ENCODE measurements at places on chromosomes 2 and 18.

- DNase-seq = no peak
Measured at GRCh38 chr2:83730223-83730622, 728.9 kb downstream of the SUCLG1 start.

GRCh38 chr2:20186078-20186854 is 38.7 kb downstream of the SDC1 start:
- DNase-seq = no peak

GRCh38 chr2:16687955-16688354 is 22.3 kb upstream of the CYRIA start:
- DNase-seq = no peak

DNA sequence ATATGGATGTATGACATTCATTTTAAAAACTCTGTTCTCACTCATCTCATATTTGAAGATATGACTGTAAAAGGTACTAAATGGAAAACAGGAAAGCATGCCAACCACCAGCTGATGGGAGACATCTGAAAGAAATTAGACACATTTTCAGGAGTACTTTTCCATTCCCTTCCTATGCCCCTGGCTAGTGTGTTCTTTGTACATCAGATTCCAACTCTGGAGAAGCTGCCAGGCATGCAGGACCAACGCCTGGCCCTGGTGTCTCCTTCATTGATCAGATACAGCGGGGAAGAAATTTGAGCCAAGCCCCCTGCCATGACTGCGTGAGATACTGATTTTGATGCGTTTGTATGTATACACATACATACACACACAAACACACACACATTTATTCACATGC is 599.0 kb upstream of the SYT4 start:
- no peak for DNase-seq

DNA sequence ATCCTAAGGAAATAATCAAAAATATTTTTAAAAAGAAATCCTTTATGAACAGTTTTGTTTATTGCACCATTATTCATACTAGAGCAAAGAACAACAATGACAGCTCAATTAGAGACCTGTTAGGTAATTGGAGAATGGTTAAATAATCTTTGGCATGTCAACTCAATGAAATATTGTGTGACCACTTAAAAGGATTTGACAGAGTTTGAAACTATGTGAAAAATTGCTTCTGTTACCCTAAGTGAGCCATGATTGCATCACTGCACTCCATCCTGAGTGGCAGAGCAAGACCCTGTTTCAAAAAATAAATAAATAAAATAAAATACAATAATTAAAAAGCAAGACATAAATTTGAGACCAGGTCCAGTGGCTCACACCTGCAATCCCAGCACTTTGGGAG is 66.1 kb upstream of the ATP8B1 start:
- no peak for DNase-seq

DNA sequence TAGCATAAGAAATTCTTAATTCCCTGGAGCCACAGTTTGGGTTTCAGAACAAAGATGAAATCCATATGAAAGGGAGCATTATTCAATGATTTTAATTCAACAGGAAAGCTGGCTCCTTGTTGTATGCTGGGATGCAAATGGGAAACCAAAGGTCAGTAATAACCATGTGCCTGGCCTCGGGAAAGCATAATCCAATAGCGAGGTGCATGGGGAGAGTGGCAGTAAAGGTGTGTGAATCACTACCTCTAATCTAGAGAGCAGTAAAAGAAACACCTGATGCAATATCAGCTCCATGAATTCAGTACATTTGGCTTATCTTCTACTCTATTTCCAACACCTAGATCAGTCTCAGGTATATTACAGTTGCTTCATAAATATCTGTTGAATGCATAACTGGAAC is 220.1 kb downstream of the FBXO15 start:
- DNase-seq = no peak

DNA sequence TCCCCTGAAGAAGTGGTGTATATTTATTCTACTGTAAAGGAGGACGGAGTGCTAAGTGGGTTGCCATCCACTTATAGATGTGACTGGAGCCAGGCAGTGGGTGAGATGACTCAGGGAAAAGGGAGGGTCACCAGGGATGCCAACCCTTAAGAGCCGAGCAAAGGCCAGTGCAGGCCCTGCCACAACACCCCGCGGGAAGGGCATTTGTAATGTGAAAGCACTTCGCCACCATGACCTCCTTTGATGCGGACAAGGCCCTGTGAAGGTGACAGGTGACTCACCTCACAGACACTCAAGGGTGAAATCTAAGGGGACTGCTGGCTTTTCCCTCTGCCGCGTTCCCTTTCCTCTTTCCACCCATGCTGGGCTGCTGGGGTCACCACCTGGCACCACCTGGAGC is 50.2 kb upstream of the MRPL33 start:
- no peak for DNase-seq

GRCh38 chr18:532018-532417 is 31.5 kb upstream of the COLEC12 start:
- no peak for DNase-seq

DNA sequence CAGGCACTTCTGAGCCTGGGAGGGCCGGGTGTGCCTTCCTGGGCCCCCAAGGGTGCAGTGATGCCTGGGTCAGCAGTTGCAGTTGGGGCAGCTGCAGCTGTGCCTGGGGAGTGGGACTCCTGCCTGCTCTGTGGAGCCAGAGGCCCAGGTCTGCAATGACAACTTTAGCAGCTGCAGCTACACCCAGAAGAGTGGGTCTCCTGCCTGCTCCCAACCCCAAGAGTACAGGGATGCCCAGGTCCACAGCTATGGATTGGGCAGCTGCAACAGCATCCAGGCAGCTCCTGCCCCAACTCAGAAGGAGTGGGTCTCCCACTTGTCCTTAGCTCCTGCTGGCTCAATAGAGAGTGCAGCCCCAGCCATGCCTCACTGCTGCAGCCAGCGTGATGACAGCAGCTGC is 73.0 kb upstream of the ST3GAL5 start:
- DNase-seq = no peak

DNA sequence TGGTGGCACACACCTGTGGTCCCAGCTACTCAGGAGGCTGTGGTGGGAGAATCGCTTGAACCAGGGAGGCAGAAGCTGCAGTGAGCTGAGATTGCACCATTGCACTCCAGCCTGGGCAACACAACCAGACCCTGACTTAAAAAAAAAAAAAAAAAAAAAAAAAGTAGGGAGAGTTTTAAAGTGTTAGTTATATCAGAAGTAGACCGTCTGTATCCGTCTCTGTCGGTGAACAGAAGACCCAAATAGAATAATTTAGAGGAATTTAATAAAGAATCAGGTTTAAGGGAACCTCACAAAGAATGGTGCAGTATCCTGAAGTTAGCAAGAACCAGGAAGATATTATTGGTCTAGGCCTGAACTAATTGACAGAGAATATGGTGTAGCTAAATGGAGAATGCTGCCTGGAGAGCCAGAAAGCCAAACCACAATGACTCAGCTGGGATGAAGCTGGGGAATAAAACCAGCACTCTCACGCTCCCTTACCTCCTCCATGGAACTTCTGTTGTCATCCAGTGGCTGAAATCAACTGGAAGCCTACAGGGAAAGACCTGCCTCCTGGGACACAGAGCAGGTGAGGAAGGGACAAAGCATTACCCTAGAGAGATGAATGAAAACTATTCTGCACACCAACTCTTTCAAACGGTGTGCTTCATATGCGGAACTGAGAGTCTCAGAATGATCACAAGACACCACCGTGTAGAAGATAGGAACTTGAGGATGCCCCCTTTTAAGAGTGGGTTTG is 39.1 kb upstream of the PLEKHM3 start:
- no peak for DNase-seq

- DNase-seq = no peak
Measured at GRCh38 chr2:160063271-160063670, 856 bp upstream of the PLA2R1 start.

DNA sequence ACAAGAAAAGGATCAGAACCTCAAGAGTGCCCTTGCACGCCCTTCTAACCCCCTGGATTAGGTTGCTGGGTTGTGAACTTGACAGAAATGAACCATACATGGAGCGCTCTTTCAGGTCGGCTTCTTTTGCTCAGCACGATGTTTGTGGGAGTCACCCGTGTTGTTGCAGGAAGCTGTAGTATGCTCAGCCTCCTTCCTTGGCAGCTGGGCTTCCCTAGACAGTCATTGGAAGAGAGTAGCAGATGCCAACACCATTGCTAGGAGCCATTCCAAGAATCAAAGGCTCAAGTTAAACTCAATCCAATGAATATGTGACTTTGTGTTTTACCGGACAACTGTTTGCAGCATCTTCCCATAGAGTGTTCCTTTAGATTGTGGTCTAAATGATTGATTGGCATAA is 47.0 kb downstream of the RAB12 start:
- no peak for DNase-seq

- DNase-seq = no peak
Measured at GRCh38 chr2:118059919-118060478, 28.3 kb upstream of the INSIG2 start.

GRCh38 chr2:136112317-136113208 is 5.4 kb downstream of the CXCR4 start:
- DNase-seq = no peak

GRCh38 chr2:236319036-236319435 is 54.8 kb upstream of the ASB18 start:
- no peak for DNase-seq

GRCh38 chr2:193584522-193584938 is 1389.8 kb upstream of the TMEFF2 start:
- DNase-seq = peak; percentile 59

DNA sequence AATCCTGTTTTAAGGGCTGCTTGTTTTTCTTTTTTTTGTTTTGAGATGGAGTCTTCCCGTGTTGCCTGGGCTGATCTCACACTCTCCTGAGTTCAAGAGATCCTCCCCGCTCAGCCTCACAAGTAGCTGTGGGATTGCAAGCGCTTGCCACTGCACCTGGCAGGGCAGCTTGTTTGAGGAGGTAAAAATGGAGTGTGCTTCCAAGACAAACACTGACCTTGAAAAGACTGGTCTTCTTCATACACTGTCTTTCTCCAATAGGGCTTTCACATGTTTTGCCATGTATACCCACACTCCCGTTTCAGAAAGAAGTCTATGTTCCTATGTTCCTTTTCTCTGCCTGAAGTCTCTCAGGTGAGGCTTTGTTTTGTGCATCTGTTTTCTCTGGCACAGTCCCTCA is 32.6 kb upstream of the LDAH start:
- no peak for DNase-seq

DNA sequence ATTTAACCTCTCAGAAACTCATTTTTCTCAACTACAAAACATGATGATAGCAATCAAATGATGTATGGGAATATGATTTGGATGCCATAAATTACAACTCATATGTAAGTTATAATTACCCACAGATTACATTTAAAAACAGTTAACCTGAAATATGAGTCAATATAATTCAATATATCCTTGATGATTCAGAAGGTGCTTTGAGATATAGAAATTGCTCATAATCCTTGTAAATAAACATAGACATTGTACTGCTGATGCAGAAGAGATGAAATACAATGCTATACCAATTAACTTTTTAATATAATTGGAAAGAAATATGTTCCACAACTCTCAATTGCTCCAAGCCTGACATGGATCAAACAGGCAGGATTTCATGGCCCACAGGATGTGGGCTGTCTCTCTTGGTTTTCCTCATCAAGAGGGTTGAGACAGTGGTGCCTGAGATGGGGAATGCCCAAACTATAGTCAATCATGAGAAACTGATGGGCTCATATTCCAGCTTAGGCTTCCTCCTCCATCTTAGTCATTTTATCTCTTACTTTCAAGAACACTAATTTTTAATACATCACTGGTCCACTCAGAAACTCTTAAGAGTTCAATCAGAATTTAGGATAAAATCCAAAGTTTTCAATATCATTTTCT is 49.4 kb downstream of the NCKAP5 start:
- no peak for DNase-seq

- DNase-seq = peak; percentile 63
Measured at GRCh38 chr2:42063431-42064171, 15.8 kb downstream of the PKDCC start.

- DNase-seq = no peak
Measured at GRCh38 chr2:81304154-81304830, 999.7 kb upstream of the LRRTM1 start.

DNA sequence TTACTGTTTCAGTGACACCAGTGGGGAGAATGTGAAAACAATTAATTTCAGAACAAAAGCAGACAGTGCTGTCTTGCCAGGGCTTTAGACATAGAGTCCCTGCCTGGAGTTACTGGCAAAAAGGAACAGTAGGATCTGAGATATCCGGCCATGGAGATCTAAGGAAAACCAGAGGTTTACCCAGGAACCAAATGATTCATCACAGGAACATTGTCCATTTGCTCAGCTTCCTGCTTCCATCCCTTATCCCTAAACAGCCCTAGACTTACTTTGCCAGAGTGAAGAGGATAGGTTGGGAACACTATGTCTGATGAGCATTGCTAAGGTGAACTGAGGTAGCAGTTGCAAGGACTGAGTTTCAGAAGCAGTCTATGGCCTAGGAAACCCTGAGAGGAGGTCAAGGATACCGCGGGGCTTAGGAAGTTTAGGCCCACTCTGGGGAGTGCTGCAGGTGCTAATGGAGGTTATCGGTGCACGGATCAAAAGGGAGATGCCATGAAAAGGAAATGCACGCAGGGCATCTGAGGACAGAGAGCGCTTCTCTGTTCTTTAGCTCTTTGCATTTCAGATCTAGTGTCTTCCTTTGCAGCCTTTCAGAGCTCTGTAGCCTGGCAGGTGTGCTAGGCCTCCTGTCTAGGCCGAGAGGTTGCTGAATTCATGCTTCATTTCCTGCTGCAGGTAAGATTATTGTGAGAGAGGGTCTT is 223.9 kb downstream of the CDCA7 start:
- no peak for DNase-seq

DNA sequence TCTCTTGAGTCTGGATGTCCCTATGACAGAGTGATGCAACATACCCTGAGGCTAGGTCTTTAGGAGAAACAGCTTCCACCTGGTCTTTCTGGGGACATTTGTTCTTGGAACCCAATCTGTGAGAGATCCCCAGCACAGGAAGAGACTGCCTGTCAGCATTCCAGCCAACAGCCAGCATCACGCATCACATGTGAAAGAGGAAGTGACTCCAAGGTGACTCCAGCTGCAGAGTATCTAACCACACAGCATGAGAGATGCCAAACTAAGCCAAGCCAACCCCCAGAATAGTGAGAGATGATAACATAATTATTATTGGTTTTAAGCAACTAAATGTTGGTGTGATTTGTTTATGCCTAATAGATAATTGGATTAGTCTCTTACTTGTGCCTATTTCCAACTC is 35.7 kb downstream of the C18orf63 start:
- peak; percentile 28 for DNase-seq

GRCh38 chr2:75041731-75042600 is 83.5 kb downstream of the POLE4 start:
- no peak for DNase-seq

- DNase-seq = no peak
Measured at GRCh38 chr2:108626995-108627394, 92.3 kb upstream of the RANBP2 start.

GRCh38 chr2:188952901-188953300 is 21.3 kb upstream of the COL3A1 start:
- no peak for DNase-seq

GRCh38 chr18:63155169-63155852 is 164.3 kb downstream of the BCL2 start:
- peak; percentile 60 for DNase-seq

GRCh38 chr2:237693291-237693994 is 66.1 kb downstream of the LRRFIP1 start:
- DNase-seq = no peak

Data from trophoblast cell (in vitro differentiated cells and primary cell).